A549 treated with RU486 at 1 μM for 4 hours (cell line): ENCODE measurements at places on chromosomes 13 and 19. TPM values are rescaled to one million over a fixed set of nuclear protein-coding genes. Genes with fewer than 3 reads are reported as not detected.

Gene KCNC3
- 1.0 to 1.5 TPM (median 1.2 TPM) in 5 replicates for total RNA-seq

Gene SERPINE3
- not detected in 5 replicates for total RNA-seq

Gene LRRC63
- not detected in 5 replicates for total RNA-seq

Gene DPF1
- 3.0 to 4.4 TPM (median 3.6 TPM) in 5 replicates for total RNA-seq

Gene PRPF31
- total RNA-seq, result 105 to 129 TPM (median 117 TPM) in 5 replicates

Gene MCEMP1
- total RNA-seq, result not detected in 5 replicates

Gene RASGRP4
- total RNA-seq, result 0.09 TPM in 1 of 5 replicates, not detected in the others

Gene RDH13
- total RNA-seq, result 16.7 to 22.3 TPM (median 21.3 TPM) in 5 replicates

Gene SLC10A2
- not detected in 5 replicates for total RNA-seq

Gene SIGLEC9
- not detected in 5 replicates for total RNA-seq

Gene PNMA8B
- not detected in 5 replicates for total RNA-seq

Gene TEAD2
- total RNA-seq, result 13.9 to 21.0 TPM (median 17.2 TPM) in 5 replicates

Gene SBK3
- 1.4 to 2.0 TPM (median 1.7 TPM) in 5 replicates for total RNA-seq

Gene LILRB5
- 0.02 TPM in 1 of 5 replicates, not detected in the others for total RNA-seq

Gene ZNF583
- total RNA-seq, result 2.0 to 2.7 TPM (median 2.3 TPM) in 5 replicates

Gene METTL21C
- not detected in 5 replicates for total RNA-seq

Gene NLRP12
- total RNA-seq, result 0.02 TPM in 1 of 5 replicates, not detected in the others

Gene RDH8
- 0.26 to 0.75 TPM (median 0.53 TPM) in 5 replicates for total RNA-seq

Gene ERICH4
- 0.10 TPM in 1 of 5 replicates, not detected in the others for total RNA-seq

Gene CYP4F8
- not detected in 5 replicates for total RNA-seq

Gene TNNI3
- 6.5 to 8.7 TPM (median 7.6 TPM) in 5 replicates for total RNA-seq

Gene SIRT6
- total RNA-seq, result 18.1 to 34.0 TPM (median 31.4 TPM) in 5 replicates

Gene SLC6A16
- total RNA-seq, result 0.90 to 1.8 TPM (median 1.3 TPM) in 5 replicates

Gene ZNF577
- 0.05 to 0.10 TPM in 2 of 5 replicates, not detected in the others for total RNA-seq

Gene PALM3
- total RNA-seq, result 1.3 to 2.6 TPM (median 1.9 TPM) in 5 replicates

Gene PSG11
- total RNA-seq, result 0.15 to 0.46 TPM in 2 of 5 replicates, not detected in the others

Gene PRR20A
- not detected in 5 replicates for total RNA-seq

Gene CGB2
- total RNA-seq, result 0.54 to 0.67 TPM in 2 of 5 replicates, not detected in the others

Gene C5AR2
- 1.0 to 2.6 TPM (median 1.5 TPM) in 5 replicates for total RNA-seq

Gene SPACA4
- not detected in 5 replicates for total RNA-seq

Gene FOXO1
- total RNA-seq, result 2.2 to 4.4 TPM (median 3.9 TPM) in 5 replicates

Gene FLT1
- 0.02 to 0.06 TPM in 2 of 5 replicates, not detected in the others for total RNA-seq

Gene COL4A1
- total RNA-seq, result 58.8 to 107 TPM (median 92.5 TPM) in 5 replicates

Gene ZNF823
- 1.9 to 4.2 TPM (median 3.0 TPM) in 5 replicates for total RNA-seq

Gene C19orf18
- total RNA-seq, result 0.15 TPM in 1 of 5 replicates, not detected in the others

Gene HNRNPM
- total RNA-seq, result 221 to 292 TPM (median 241 TPM) in 5 replicates

Gene CBY2
- total RNA-seq, result not detected in 5 replicates

Gene FBXW9
- 8.2 to 13.6 TPM (median 11.5 TPM) in 5 replicates for total RNA-seq

Gene LILRA1
- total RNA-seq, result not detected in 5 replicates

Gene PRR22
- total RNA-seq, result 1.7 to 3.5 TPM (median 2.5 TPM) in 5 replicates

Gene LMO7
- 35.4 to 46.1 TPM (median 42.3 TPM) in 5 replicates for total RNA-seq

Gene PSG7
- 0.07 to 0.25 TPM (median 0.07 TPM) in 3 of 5 replicates, not detected in the others for total RNA-seq

Gene CTXN1
- 10.0 to 24.5 TPM (median 21.4 TPM) in 5 replicates for total RNA-seq

Gene DAND5
- not detected in 5 replicates for total RNA-seq

Gene ZNF100
- total RNA-seq, result not detected in 5 replicates

Gene LMTK3
- 2.1 to 4.7 TPM (median 4.2 TPM) in 5 replicates for total RNA-seq
